ENCODE measurements at places on chromosomes 1 and 21.
A peak's percentile ranks its signal among the peaks of the same experiment; 100 is the strongest.

GRCh38 chr1:19646377-19647319, 2.5 kb downstream of the NBL1 start:
- no peak for DNase-seq

- no peak for DNase-seq
These were observed 7.4 kb downstream of the PIK3C2B start for GRCh38 chr1:204487256-204487615.

GRCh38 chr1:68010090-68010489, 40.3 kb downstream of the DIRAS3 start:
- DNase-seq, result peak; percentile 3

- DNase-seq, result no peak
These were observed 6.4 kb downstream of the METTL13 start for GRCh38 chr1:171787686-171788480.

DNA sequence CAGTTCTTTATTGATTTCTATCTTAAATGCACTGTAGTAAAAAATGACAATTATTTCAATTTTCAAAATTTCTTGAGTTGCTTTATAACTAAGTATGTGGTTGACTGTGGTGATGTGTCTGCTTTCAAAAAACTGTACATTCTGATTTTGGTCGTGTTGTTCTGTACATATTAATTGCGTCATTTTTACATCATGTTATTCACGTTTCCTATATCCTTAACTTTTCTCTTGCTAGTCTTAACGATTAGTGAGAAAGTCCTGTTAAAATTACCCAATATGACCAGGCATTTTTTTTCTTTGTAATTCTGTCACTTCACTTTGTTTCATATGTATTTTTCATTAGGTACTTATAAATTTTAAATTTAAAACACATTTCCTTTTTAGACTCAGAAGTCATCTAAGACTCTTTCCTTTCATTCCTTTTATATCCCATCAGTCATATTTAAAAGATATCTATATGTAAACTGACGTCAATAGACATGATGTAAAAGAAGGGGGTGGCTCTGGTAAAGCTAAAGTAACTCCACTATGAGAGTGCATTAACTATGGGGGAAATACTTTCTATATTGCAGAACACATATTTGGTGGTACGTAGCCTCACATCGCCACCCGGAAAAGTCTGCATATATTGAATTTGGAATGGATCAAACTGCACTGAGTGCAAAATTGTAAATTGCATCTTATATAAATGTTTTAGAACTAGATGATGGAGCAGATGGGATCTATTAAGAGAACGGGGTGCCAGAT, 1.1 kb upstream of the COA6 start:
- no peak for DNase-seq

DNA sequence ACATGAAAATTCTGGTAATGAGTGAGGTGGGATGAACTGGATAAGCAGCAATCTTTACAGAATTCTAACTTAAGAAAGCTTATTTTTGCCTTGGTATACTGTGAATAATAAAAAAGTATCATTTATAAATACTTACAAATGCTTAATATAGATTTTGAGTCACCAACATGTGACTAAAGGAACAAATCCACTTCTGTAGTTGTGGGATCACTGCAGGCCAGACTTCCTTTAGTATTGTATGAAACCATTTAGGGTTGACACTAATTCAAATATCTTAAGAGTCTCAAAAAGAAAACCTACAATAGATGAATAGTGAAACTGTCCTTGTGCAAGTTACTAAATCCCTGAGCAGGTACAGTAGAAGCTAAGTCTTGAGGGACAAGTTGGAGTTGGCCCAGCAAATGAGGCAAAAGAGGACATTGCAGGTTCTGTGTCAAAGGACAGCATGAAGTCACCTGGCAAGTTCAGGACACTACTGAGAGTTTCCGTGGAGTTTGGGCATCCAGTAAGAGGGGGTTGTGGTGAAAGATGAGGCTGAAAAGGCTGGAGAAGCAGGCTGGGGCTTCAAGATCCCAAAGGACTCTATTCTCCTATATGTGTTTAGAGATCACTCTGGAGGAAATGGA, 5.9 kb upstream of the THEM4 start:
- DNase-seq, result no peak

- no peak for DNase-seq
These were observed 144.3 kb downstream of the NTPCR start for GRCh38 chr1:233094691-233095090.

GRCh38 chr1:186404454-186405051, 28.9 kb downstream of the ODR4 start:
- peak; percentile 29 for DNase-seq

DNA sequence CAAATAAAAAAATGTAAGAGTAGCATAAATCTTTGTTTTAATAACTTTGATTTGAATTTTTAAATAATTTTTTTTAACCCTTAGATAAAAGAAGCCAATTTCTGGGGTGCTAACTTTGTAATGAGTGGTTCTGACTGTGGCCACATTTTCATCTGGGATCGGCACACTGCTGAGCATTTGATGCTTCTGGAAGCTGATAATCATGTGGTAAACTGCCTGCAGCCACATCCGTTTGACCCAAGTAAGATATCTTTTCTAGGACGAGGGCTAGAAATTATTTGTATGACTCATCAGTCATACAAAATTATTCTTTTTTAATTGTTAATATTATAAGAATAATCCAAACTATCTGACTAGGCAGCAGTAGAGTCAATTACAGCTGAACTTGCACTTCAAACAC, 71.2 kb downstream of the GPR161 start:
- DNase-seq, result no peak

- DNase-seq, result no peak
These were observed 19.0 kb upstream of the LUZP1 start for GRCh38 chr1:23187637-23188036.

GRCh38 chr1:8323706-8324105, 5.8 kb downstream of the SLC45A1 start:
- DNase-seq, result no peak

DNA sequence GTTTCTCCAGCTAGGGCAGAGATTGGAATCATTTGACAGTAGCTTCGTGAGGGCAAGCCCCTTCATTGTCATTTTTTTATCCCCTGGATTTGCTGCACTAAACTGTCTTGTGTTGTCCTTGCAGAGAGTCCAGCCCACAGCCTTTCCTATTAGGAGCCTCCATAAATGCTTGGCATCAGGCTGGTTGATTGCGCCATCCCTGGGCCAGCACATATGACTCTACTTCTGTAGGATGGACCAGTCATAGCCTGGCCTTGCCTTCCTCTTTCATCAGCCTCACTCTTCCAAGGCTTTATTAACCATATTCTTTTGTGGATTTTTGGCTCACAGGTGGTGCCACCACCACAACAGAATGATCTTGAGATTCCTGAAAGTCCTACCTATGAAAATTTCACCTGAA, 31.4 kb downstream of the LY9 start:
- DNase-seq, result no peak

GRCh38 chr1:202892501-202892900, 3.6 kb upstream of the RABIF start:
- no peak for DNase-seq

GRCh38 chr1:211361202-211361601, 34.6 kb downstream of the TRAF5 start:
- no peak for DNase-seq

DNA sequence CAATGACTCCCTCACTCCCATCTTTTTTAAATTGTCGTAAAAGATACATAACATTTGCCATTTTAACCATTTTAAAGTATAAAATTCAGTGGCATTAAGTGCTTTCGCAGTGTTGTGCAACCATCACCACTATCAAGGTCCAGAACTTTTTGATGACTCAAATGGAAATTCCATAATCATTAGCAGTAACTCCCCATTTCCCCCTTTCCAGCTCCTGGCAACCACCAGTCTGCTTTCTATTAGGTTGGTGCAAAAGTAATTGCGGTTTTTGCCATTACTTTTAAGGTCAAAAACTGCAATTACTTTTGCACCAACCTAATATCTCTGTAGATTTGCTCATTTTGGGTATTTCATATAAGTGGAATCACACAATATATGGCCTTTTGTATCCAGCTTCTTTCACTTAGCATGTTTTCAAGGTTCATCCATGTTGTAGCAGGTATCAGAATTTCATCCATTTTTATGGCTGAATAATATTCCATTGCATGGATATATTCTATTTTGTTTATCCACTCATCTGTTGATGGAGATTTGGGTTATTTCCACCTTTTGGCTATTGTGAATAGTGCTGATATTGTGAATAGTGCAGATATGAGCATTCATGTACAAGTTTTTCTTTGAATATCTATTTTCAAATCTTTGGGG, 159.7 kb downstream of the HIVEP3 start:
- no peak for DNase-seq

DNA sequence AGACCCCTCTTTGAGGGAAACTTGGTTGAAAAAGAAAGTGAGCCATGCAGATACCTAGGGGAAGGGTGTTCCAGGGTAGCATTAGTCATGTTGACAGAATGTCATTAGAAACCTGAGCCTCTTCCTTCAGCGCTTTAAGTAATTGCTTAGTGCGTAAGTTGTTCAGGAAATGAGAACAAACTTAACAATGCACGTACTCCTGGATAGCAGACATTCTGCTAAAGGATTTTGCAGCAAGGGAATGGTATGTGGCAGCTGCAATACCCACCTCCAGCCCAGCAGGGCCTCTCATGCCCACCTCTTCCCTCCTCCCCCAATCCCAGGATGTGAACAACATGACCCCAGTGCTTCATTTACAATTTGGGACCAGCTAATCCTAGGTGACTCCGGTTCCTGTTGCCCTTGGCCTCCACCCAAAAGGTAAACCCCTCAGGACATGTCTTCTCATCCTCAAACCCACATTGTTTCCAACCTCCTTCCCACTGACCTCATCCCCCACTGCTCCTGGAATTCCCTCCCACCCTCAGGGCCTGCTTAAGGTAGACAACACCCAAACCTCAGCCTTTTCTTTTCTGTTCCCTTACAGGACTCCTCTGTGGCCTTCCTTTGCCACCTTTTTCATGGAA, 98.0 kb upstream of the BCAR3 start:
- DNase-seq, result no peak

DNA sequence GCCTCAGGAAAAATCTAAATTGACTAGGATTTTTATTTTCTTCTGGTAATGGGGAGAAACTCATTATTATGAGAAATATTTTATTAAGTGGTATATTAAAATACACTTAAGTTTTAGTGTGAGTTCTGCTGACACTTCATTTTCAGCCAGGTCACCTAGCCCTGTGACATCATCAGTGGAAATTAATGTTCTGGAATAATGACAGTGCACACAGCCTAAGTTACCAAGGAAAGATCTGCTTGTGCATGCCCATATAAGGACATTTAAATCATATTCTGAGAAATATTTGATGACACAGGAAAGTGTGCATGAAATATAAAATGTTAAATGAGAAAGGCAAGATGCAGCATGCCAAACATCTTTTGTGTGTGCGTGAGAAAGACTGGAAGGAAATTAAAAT, 102.0 kb downstream of the KIF14 start:
- DNase-seq, result no peak

- DNase-seq, result no peak
These were observed 84.0 kb downstream of the MAN1C1 start for GRCh38 chr1:25700626-25701025.

GRCh38 chr21:41045534-41046268, 122.3 kb upstream of the BACE2 start:
- peak; percentile 71 for DNase-seq

- DNase-seq, result no peak
These were observed at the start of gene SLAMF9 for GRCh38 chr1:159953536-159954515. Gene SLAMF9, minus strand, starts transcription at chr1:159954237. Its CDS starts 100 bp downstream, at chr1:159954137.

DNA sequence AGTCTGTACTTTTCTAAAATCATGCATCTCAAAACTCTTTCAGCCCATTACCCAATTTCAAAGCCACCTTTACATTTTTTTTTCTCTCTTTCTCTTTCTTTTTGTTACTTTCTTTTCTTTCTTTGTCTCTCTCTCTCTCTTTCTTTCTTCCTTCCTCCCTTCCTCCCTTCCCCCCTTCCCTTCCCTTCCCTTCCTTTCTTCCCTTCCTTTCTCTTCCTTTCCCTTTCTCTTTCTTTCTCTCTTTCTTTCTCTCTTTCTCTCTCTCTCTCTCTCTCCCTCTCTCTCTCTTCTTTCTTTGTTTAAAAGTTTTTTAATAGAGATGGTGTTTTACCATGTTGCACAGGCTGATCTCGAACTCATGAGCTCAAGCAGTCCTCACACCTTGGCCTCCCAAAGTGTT, 11.5 kb downstream of the ZMYM4 start:
- no peak for DNase-seq

- no peak for DNase-seq
These were observed 19.0 kb upstream of the RNF11 start for GRCh38 chr1:51217101-51217500.

DNA sequence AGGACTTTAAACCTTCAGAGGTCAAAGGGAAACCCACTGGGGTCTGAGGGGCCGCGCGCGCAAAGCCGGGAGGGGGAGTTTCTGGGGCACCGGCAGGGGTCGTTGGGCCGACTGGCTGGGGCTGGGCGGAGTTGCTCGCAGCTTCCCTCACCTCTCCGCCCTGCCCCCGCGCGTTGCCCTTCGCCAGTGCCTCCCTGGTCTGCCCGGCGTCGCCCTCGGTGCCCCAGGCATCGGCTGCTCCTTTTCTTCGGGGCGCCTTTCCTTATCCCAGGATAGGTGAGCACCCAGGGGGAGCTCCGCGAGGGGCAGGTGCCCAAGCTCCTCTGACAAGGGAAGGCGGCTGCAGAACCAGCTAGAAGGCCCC, 390 bp upstream of the NGF start:
- DNase-seq, result no peak

DNA sequence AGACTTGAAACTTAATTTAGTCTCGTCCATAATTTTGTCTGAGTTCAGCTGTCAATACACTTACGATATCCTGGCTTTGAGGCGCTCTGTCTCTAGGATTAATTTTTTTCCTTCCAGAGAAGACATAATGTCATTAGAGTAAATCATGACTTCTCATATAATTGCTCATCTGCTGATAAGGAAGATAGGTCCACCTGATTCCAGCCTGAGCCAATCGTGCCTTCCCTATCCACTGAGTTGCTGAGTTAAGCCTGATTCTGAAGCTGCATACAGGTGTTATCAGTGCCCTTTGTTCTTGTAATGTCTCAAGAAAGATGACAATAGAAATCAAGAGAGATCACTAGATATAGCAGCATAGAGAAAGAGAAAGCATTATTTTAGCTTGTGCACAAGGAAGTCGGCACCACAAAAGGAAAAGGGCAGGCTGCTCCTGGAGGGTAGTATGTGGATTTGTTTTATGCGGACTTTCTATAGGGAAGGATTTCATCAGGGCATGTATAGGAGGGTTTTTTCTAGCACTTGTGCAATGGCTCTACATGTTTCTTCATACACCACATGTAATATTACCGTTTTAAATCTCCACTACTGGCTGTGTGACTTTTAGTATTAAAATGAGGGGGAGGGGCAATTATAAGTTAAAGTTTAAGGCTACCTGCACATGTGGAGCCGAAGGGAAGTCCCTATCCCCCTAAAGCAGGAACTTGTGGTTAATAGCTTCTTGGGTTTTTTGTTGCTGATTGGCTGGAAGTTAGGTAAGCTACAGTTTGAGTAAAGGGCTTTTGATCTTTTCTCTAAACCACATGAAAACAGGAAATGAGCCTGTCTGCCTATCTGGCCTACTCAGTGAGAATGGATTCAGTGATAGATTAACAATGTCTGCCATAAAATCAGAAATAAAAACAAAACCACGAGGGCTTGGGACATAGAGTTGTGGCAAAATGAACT, 133.4 kb downstream of the PLPPR5 start:
- DNase-seq, result no peak

All from NCI-H2029 treated with DMSO at 0.1 percent for 48 hours (cell line).